ENCODE measurements at places on chromosomes 6 and 20. TPM values are rescaled to one million over a fixed set of nuclear protein-coding genes. Genes with fewer than 3 reads are reported as not detected.

Gene DOK5
- 4.0 TPM for total RNA-seq

Gene SYS1
- 7.3 TPM for total RNA-seq

DNA sequence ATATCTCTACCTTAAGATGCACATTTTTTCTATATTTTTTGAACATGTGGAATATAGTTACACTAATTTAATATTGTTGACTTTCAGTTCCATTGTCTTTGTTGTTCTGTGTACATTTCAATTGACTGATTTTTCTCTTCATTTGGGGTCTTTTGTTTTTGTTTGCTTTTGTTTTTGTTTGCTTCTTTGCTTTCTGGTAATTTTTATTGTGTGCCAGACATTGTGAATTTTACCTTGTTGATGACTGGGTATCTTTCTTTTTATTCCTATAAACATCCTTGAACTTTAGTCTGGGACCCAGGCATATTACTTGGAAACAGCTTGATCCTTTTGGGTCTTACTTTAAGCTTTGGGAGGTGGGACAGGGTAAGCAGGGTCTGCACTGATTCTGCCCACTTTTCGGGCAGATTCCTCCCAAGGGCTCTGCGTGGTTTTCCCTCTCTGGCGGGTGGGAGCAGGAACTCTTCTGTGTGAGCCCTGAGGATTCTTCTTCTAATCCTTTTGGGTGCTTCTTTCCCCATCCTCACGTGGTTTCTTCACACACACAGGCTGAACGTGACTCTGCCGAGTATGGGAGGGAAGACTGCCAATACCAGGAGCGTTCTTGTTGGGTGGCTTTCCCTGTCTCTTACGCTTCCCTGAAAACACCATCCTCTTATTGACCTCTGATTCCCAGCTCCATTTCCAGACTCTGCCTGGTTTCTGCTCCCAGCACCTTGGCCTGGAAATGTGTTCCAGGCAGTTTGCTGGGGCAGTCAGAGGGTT lies 200.5 kb downstream of the ARID1B start:
- DNase-seq: no peak

Gene ZC2HC1B
- not detected for total RNA-seq

- DNase-seq: no peak
These were observed 229.2 kb downstream of the PHF3 start for GRCh38 chr6:63864671-63865318.

GRCh38 chr6:111824608-111825337 lies 48.5 kb downstream of the FYN start:
- DNase-seq: no peak

DNA sequence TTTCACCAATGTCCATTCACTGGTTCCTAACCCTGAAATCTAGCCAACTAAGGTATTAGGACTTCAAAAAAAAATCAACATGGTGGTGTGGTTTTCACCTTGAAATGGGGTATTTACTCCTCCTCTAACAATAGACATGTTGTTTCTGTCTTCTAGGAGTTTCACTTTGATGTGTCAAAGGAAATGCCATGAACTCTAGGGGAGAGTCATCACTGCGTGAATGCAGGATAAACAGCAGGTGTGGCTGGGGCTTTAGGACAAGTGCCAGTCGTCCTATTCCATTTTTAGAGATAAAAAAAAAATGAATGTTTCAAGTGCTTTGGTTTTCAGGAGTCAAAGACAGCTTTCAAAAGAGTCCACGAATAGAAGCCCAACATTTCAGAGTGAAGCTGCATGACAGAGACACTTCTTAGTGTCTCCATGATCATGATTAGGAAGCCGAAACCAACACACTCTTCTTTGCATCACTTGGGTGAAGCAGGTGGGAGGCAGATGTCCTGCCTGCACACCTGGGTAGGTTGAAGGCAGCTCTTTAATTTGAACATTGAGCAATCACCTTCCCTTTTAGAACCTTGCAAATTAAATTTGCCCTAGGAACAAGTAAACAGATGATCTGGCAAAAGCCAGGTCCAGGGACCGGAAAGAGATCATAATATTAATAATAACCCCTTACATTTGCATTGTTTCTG lies 328.5 kb upstream of the PRDM1 start:
- DNase-seq: no peak
